ENCODE measurements at places on chromosomes 5 and 9.
A peak's percentile ranks its signal among the peaks of the same experiment; 100 is the strongest.

DNA sequence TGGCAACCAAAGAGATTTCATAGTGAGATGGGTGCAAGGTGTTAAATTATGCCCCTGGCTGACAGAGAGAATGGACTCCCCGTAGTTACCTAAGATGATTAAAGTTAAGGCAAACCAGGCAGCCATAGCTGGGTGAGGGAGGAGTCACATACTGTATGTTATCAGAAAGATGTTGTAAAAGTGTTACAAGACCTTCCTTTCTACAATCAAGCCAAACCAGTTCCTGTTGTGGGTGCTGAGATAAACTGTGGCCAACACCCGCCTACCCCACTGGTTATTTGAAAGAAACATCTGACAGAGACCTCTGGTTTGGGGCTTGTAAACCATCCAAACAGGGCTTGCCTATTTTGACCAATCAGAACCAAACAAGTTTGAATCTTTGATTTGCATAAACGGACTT lies 684.7 kb upstream of the NUDT12 start:
- no peak for DNase-seq

GRCh38 chr9:121153642-121154041 lies 48.0 kb downstream of the RAB14 start:
- DNase-seq: no peak

DNA sequence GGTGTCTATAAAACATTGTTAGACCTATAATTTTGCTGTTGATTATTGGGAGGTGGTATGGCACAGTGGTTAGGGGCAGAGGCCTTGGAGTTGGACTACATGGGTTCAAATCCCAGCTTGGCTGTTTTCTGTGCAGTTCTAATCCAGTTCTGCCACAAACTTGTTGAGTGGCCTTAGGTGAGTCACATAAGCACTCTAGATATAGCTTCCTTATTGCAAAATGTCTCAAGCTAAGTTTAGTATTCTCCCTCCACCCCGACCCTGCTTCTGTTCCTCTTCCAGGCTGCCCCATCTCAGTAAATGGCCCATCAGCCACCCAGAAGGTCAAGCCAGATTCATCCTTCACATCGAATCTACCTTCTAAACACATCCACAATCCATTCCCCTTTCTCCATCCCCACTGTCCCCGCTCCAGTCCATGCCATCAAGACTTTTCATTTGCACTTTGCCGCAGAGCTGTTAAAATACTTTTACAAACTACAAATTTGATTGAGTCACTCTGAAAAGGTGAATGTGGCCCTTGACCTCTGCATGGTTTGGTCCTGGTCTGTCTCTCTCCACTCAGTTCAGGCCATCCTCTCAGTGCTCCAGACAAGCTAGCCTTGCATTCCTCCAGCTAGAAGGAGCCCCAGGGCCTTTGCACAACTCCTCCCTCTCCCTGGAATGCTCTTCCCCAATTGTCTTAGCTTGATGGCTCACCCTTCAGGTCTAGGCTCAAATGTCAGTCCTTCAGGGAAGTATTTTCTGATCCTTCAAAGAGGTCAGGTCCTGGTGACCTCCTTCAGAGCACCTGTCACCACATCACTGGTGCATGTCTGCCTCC lies 10.0 kb upstream of the HDHD3 start:
- no peak for DNase-seq

- peak; percentile 88 for DNase-seq
Observed at GRCh38 chr5:5270958-5271785, 131.0 kb downstream of the ADAMTS16 start.

- DNase-seq: no peak
Observed at GRCh38 chr9:91824151-91824550, 125.9 kb downstream of the ROR2 start.

DNA sequence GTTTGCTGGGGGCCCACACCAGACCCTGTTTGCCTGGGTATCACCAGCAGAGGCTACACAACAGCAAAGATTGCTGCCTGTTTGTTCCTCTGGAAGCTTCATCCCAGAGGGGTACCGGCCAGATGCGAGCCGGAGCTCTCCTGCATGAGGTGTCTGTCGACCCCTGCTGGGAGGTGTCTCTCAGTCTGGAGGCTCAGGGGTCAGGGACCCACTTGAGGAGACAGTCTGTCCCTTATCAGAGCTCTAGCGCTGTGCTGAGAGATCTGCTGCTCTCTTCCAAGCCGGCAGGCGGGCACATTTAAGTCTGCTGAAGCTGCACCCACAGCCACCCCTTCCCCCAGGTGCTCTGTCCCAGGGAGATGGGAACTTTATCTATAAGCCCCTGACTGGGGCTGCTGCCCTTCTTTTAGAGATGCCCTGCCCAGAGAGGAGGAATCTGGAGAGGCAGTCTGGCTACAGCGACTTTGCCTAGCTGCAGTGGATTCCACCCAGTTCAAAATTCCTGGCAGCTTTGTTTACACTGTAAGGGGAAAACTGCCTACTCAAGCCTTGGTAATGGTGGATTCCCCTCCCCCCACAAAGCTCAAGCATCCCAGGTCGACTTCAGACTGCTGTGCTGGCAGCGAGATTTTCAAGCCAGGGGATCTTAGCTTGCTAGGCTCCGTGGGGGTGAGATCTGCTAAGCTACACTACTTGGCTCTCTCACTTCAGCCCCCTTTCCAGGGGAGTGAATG lies 206.0 kb upstream of the TLX3 start:
- DNase-seq: no peak

DNA sequence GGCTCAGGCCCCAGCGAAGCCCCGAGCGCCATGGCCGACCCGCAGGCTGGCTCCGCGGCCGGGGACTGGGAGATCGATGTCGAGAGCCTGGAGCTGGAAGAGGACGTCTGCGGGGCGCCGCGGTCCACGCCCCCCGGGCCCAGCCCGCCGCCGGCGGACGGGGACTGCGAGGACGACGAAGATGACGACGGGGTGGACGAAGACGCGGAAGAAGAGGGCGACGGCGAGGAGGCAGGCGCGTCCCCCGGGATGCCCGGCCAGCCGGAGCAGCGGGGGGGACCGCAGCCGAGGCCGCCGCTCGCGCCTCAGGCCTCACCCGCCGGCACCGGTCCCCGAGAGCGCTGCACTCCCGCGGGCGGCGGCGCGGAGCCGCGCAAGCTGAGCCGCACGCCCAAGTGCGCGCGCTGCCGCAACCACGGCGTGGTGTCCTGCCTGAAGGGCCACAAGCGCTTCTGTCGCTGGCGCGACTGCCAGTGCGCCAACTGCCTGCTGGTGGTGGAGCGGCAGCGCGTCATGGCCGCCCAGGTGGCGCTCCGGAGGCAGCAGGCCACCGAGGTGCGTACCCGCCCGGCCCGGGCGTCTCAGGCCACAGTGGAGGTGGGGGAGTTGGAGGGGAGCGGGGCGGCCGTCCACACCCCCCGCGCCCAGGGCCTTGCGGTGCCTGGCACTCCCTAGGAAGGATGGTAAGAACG lies 1.6 kb downstream of the DMRT2 start:
- peak; percentile 69 for DNase-seq

DNA sequence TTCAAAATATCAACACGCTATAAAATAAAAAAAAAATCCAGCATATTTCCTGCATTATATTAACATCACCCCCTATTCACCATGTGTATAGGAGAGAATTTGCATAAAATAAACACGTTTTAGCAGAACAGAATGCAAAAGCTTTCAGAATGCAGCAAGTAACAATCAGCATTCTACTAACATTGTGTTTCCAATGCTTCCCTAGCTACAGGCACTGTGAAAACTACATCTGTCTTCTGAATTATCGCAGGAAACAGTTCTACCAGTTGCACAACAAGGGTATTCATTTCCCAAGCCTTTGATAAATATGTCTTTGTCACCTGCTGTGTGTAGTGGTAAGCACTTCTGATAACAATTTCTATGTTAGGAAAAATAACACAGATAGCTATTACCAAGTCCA lies 1015.8 kb downstream of the CDH18 start:
- DNase-seq: no peak

DNA sequence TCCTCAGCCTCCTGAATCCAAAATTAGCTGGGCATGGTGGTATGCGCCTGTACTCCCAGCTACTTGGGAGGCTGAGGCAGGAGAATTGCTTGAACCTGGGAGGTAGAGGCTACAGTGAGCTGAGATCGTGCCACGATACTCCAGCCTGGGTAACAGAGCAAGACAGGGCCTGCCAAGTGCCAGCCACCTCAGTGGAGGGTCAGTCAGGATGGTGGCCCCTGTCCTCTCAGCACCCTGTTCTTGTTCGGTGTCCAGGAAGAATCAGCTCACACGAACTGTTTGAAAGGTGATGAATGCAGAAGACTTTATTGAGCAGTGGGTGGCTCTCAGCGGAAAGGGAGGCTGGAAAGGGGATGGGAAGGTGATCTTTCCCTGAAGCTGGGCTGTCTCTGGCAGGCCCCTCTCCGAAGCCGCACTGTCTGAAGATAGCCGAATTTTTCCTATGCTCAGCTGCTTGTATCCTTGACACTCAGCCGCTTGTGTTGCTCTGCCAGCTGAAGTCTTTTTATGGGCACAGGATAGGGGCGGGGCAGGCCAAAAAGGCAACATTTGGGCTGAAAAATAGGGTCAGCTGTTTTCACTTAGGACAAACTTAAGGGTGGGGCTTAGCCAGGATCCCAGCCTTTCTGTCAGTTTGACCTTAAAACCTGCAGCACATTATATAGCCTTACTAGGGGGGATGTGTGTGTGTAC lies 50.9 kb downstream of the UBE2R2 start:
- no peak for DNase-seq

DNA sequence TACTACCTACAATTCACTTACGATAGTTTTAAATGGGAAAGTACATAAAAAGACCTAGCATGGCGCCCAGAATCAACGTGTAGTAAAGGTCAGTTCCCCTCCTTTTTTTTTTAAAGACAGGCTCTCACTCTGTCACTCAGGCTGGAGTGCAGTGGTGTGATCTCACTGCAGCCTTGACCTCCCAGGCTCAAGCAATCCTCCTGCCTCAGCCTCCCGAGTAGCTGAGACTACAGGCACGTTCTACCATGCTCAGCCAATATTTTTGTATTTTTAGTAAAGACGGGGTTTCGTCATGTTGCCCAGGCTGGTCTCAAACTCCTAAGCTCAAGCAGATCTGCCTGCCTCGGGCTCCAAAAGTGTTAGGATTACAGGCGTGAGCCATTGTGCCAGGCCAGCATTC lies 40.7 kb upstream of the MTMR12 start:
- no peak for DNase-seq

GRCh38 chr9:75612205-75612604 lies 278.3 kb upstream of the PCSK5 start:
- DNase-seq: no peak

DNA sequence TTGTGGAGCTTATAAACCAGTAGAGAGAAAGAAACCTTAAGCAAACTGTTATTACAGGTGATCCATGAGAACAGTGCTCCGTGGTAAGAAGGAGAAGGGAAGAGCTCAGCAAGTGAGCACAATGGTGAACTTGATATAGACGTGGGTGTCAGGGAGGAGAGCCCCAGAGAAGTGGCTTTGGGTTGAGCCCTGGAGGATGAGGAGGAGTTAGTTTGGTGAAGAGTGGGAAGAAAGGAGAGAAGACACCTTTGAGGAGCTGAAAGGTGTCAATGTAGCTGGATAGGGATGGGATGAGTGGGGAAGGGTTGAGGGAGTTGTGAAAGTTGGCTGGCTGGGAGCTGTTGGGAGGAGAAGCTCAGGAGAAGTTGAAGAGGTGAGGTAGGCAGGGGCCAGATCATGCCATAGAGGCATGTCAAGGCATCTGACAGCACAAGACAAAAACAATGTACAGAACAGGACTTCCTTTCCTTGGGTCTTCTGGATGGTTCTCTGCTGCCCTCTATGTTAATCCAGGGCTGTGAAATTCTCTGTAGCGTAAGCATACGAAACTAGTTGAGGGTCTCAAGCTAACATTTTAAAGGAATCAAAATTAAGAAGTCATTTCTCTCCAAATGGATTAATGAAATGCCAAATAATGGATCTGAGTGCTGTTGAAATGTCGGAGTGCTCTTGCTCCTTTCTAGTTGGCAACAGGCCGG lies 501.9 kb downstream of the KDM4C start:
- no peak for DNase-seq
